ENCODE measurements at places on chromosomes 6 and 20.

GRCh38 chr20:5626603-5627002 is 123.6 kb upstream of the SHLD1 start:
- no peak for DNase-seq

DNA sequence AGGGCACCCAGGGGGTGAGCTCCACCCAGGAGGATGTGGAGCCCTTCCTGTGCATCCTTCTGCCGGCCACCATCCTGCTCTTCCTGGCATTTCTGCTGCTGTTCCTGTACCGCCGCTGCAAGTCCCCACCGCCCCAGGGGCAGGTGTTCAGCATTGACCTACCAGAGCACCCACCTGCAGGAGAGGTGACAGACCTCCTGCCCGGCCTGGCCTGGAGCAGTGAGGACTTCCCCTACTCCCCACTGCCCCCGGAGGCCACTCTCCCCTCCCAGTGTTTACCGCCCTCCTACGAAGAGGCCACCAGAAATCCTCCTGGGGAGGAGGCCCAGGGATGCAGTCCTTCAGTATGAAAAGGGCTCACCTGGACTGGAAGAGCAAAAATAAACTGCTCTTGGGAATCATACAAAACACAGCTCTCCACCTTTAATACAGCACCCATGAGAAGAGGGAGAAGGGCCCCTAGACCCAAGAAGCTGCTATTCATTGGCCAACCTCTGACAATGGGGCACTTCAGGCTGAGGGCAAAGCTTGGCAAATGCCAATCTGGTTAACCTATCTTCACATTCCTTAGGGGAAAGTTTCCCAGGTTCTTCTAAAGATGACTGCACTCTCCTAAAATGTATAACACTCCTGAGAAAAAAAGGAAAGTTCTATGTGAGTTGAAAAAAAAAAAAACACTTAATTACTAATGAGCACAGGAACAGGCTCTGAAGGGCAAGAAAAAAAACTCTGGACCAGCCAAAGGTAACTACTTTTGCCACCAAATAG is 5.0 kb downstream of the SMIM28 start:
- DNase-seq: no peak

GRCh38 chr20:57675773-57676172 is 34.0 kb downstream of the PMEPA1 start:
- DNase-seq: peak; percentile 15

DNA sequence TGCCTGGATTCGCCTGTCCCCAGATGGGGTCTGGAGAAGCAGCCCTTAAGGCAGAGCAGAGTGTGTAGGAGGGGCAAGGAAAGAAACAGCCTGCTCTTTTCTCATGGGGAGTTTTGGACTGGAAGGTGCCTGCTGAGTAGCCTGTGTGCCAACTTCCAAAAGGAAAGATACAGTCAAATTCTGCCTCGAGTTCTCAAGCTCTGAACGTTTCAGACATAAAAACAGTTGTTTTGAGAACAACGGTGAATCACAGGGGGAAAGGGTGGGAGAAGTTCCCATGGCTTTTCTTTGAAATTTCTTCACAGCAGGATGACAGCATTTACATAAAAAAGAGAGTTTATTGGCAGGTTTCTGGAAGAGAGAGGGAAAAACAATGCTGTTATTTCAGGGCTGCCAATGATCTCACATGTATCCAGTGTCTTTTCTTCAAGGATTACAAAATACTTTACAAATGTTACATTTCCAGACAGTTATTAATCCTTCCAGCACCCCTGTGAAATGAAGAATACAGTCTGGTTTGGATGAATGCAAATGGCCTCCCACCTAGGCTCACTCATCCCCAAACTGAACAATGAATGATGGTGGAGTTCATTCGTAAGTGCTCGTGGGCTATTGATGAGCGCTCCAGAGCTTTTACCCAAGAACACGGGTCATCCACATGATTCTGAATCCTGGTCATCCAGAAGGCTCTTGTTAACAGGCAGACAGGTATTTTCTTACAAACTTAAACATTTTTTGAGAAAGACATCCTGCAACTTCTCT is 33.8 kb upstream of the ECI2 start:
- no peak for DNase-seq

DNA sequence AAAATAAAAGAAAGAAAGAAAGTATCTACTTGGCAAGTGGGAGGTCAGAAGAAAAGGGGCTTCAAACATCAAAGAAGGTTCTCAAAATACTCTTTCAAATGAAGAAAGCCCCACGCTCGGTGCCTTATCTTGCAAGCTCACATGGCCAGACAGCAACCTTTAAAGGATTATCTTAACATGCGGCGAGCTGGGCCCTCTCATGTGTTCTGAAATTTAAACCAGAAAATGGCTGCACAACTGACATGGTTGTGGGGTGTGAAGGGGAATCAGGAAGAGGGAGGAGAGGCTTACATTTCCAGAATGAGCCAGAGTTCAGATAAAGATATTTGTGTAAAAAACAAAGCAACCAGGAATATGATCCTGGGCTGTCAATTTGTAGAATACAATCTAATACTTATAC is 363.1 kb downstream of the PRKN start:
- DNase-seq: no peak

DNA sequence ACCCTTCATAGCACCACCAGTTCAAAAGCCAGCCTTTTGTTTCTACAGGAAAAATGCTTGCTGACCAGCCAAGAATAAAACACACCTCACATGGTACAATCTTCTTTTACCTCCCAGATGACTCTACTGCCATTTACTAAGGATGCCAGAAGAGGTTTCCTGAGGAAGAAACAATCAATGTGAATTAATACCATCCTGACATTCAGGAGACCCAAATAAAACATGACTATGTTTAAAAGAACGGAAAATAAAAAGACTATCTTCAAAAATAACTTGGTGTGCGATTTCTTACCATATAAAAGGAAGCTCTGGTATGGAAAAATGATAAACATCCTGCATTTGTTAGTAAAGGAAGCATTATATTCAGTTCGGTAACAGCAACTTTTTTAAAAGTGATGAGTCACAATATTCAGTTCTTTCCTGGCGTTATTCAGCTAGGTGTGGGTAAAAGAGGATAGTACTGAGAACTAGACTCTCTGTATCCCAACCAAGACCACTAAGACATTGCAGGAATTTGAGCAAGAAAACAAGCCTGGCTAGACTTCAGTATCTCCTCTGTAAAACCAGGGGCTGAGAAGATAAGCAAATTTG is 16.3 kb downstream of the COL21A1 start:
- no peak for DNase-seq

DNA sequence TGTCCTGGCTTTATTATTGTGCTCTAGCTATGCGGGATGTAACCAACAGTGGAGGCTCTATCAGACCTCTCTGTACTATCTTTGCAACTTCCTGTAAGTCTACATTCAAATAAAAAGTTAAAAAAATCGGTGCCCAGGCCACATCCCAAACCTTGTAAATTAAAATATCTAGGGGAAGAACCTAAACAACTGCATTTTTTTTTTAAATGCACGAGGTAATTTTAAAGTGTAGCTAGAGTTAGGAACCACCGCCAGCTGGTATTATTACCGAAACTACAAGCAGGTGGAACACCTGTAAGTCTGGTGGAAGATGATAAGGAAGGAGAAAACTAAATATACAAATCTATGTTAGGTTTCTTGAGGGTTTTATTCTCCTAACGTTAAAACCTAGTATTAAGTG is 34.5 kb upstream of the ID4 start:
- no peak for DNase-seq

GRCh38 chr6:35183935-35184334 is 29.8 kb upstream of the SCUBE3 start:
- no peak for DNase-seq

GRCh38 chr20:38057351-38057972 is 23.9 kb downstream of the RPRD1B start:
- DNase-seq: peak; percentile 67

DNA sequence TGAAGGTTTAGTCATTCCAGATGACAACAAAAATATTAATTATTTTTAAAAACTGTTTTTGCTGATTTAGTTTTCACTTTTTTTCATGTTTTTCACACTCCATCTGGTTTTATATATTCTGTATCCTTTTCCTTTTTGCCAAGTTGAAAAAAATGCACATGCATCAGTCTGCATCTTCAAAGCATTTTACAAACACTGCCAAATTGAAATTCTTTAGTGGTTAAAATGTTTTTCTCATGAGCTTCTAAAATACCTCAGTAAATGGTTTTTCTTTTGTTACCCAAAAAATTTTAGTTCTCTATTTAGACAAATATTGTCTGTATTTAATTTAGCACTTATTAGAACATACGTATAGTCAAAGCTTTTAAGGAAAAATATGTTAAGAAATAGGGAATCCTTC is 386.9 kb upstream of the HSF2 start:
- DNase-seq: no peak

DNA sequence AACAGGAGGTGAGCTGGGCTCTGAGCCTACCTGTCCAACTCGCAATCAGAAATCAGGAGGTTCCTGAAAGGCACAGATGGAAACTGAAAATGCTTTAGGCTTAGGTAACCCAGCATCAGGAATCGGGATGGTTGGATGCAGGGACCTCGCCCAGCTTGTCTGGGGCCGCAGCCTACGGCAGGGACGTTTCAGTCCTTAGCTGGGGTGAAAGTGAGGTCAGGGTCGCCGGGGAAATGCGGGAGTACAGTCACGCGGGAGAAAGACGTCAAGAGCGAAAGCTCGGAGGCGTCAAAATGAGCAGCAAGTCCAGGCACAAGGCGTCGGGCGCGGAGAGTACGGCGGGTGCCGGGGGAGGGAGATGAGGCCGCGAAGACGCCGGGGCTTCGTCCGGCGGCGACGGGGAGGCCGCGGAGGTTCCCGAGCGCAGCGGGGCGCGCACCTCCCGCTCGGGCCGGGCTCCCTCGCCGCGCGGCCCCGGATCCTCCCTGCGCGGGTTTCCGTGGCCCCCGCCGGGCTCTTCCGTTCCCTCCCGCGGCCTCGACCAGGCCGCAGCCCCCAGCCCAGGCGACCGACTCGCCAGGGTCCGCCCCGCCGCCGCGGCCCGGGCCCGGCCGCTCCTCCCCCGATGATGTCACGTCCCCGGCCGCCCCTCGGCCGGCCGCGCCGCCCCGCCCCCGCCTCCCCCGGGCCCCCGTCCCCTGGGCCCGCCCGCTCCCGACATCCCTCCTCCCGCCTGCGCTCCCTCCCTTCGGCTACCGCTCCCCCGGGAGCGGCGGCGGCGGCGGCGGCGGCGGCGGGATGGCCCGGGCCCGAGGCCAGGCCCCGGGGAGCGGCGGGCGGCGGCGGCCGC is at the start of gene EBF4:
EBF4 (plus strand) TSS at position 745 of the 850 bp plus-strand sequence. CDS start 866 bp downstream, outside the sequence.
- DNase-seq: no peak

DNA sequence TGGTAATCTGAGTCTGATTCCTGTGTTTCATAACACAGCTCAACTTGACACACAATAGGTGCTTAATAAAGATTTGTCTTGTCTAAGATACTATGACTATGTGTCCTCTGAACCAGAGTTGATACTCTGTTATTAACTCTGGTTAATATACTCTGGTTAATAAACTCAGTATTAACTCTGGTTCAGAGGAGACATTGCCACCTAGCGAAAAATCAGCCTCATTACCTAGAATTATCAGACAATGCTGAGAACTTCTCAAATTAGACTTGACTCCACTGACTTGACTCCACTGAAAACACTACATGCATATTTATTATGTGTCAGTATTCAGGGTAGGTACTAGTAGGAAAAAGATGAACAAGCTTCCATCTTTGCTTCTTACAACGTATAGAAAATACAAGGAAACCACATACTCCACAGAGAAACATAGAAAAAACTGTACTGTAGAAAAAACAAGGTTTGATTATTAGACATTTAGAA is 73.9 kb downstream of the AHI1 start:
- peak; percentile 50 for DNase-seq

DNA sequence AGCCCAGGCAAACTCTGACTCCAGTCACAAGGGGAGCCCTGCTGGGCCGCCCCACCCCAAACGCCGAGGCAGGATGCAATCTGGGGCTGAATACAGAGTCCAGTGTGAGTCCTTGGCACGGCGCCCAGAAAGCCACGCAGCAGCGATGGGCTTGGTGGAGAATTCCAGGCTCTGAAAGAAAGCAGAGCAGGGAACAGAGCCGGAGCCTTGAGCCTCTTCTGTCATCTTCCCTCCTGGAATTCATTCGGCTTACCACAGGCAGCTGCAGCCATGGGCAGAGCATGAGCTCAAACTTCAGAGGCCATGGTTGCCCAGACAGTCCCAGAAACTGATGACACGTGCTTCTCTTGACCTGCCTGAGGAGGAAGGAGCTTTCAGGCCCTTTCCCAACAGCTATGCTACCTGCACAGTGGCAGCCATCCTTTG is 441.1 kb upstream of the JARID2 start:
- no peak for DNase-seq

DNA sequence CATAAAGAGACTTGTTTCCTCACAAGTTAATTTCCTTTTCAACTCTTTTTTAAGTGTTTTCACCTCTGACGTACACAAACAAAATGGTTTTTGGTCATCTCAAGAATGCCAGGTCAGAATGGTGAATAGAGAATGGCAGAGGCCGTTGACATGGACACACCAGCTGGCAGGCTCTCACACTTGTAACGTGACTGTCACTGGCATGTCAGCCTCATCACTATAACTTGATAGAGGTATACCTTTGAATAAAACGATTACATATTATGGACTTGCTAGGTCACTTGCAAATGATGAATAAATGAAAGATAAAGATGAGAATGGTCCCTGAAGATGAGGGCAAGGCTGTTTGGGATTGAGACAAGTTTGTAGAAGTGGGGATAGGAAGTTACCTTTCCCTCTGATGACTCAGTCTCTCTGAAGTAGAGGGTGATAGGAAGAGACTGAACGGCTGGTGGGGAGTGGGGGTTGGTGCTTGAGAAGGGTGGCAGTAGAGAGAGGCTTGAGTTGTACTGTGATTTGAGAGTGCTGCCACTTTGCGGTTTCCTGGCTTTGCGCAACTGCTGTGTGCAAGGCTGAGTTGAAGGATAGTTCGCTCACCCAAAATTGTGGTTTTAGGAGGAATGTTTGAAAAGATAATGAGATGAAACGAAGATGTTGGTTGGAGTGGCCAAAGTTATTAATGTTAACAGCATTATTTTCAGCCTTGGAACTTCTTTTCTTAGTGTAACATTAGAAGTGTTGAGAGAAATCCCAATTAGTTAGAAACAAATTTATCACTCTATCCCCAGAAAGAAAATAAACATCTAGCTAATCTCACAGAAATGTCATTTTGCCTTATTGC is 30.3 kb downstream of the TBPL1 start:
- DNase-seq: peak; percentile 57

GRCh38 chr6:113433335-113433991 is 423.7 kb upstream of the MARCKS start:
- DNase-seq: peak; percentile 83

DNA sequence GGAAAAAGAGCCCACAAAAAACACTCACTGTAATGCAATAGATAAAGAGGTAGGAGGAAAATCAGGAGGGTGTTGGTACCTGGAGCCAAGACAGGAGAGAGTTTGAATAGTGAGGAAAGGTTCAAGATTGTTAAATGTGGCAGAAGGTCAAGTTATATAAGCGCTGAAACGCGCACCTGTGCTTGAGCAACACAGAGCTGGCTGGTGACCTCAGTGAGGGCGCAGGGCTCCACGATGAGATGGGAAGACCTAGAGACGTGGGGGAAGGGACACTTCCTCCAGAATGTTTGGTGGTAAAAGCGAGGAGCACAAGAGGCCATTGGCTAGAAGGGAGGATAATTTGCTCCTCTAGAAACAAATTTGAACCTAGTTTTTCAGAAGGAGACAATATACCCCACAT is 4.2 kb upstream of the PPP1R14C start:
- no peak for DNase-seq

GRCh38 chr6:111793711-111794111 is 79.5 kb downstream of the FYN start:
- no peak for DNase-seq

Measured in inflammatory macrophage (primary cell).